Activated naive CD4-positive, alpha-beta T cell treated with anti-CD3 and anti-CD28 coated beads, Interleukin-2, amount 50 U/mL, for 72 hours (primary cell): ENCODE measurements at places on chromosomes 2 and 18. TPM values are rescaled to one million over a fixed set of nuclear protein-coding genes. Genes with fewer than 3 reads are reported as not detected.

The PMAIP1 gene
- total RNA-seq: 105 TPM

The IL1B gene
- not detected for total RNA-seq

The UGT1A3 gene
- not detected for total RNA-seq

The EMILIN2 gene
- total RNA-seq: 13.0 TPM

The WDR54 gene
- 173 TPM for total RNA-seq

The TTN gene
- 4.3 TPM for total RNA-seq

The ABI2 gene
- total RNA-seq: 46.1 TPM

The APOB gene
- total RNA-seq: not detected

The CD8A gene
- 1.7 TPM for total RNA-seq

The MSTN gene
- total RNA-seq: not detected

The C2orf80 gene
- total RNA-seq: not detected

The ANKRD36B gene
- total RNA-seq: 44.9 TPM

The COL4A3 gene
- total RNA-seq: not detected

The SAG gene
- total RNA-seq: not detected

The SYT4 gene
- total RNA-seq: not detected

The RAX gene
- total RNA-seq: not detected

The EMILIN1 gene
- total RNA-seq: 0.52 TPM

The GKN1 gene
- not detected for total RNA-seq

The ANKRD36C gene
- total RNA-seq: 45.6 TPM

The ITPRIPL1 gene
- total RNA-seq: 15.5 TPM

The PDCL3 gene
- 37.0 TPM for total RNA-seq

The NRP2 gene
- total RNA-seq: 3.0 TPM

The FSHR gene
- not detected for total RNA-seq
